ENCODE measurements at places on chromosomes 5 and 9. TPM values are rescaled to one million over a fixed set of nuclear protein-coding genes. Genes with fewer than 3 reads are reported as not detected.

- DNase-seq: no peak
These were observed 99.7 kb upstream of the CCL21 start for GRCh38 chr9:34809504-34810186.

Gene TMEM250
- 15.1 TPM for total RNA-seq

- DNase-seq: no peak
These were observed 13.2 kb upstream of the GLRA1 start for GRCh38 chr5:151937851-151938250.

Gene FOXD4L4
- not detected for total RNA-seq

Gene CATSPER3
- total RNA-seq: 0.49 TPM

Gene FOXD4L5
- 0.08 TPM for total RNA-seq

DNA sequence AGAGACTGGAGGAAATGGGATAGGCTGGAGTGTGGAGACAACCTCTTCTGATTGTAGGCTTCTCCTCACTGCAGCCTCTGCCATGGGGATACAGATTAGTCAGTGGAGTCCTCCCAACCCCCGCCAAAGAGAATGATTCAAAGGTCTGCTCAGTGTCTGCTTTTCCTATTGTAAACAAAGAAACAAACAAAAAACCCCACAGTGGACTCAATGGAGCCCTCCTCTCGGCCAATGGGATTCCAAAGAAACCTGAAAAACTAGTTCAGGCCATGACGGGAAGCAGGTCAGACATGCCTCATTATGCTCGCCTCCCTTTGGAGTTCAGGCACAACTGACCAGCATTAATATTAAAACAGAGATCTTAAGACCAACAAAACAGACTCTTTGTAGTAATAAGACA lies 85.8 kb downstream of the SEC61B start:
- no peak for DNase-seq

Data from left ventricle myocardium inferior (tissue), 1 donor.